ENCODE measurements at places on chromosomes 4 and X.

GRCh38 chr4:127139788-127140286 is 492.9 kb upstream of the INTU start:
- H3K4me3 ChIP-seq: no peak overlapping the region
- H3K4me1 ChIP-seq: no peaks in the 10 kb centered on the region
- no peak for DNase-seq
- no peak overlapping the region for H3K27ac ChIP-seq
- no peaks in the 10 kb centered on the region for H3K36me3 ChIP-seq

DNA sequence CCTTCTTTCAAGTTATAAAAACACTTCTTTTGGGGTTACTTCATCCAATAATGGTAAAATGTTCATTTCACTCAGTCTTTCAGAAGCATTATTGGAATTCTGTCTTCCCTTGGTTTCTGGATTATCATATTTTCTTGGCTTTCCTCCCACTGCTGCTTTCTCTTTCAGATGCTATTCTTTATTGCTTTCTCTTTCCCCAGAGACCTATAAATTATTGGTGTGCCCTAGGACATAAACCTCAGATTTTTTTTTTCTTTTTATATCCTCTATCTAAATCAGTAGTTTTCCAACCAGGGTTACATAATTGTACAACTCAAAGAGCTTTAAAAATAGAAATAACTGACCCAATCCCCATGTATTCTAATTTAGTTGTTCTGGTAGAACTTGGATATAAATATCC is 1005.5 kb downstream of the ARAP2 start:
- no peak overlapping the region for H3K4me3 ChIP-seq
- DNase-seq: no peak
- H3K27me3 ChIP-seq: no peaks in the 10 kb centered on the region

- H3K4me1 ChIP-seq: no peaks in the 10 kb centered on the region
- H3K4me3 ChIP-seq: no peak overlapping the region
- no peaks in the 10 kb centered on the region for H3K36me3 ChIP-seq
- no peaks in the 10 kb centered on the region for H3K27me3 ChIP-seq
- DNase-seq: no peak
Measured at GRCh38 chr4:52979821-52980590, 117.9 kb downstream of the RASL11B start.

- no peaks in the 10 kb centered on the region for H3K36me3 ChIP-seq
- no peaks in the 10 kb centered on the region for H3K27me3 ChIP-seq
- H3K4me3 ChIP-seq: no peak overlapping the region
Measured at GRCh38 chr4:26884026-26884425, 23.4 kb downstream of the STIM2 start.

GRCh38 chr4:182265881-182266280 is 22.7 kb downstream of the TENM3 start:
- no peaks in the 10 kb centered on the region for H3K4me1 ChIP-seq
- no peaks in the 10 kb centered on the region for H3K36me3 ChIP-seq
- H3K27me3 ChIP-seq: no peaks in the 10 kb centered on the region

DNA sequence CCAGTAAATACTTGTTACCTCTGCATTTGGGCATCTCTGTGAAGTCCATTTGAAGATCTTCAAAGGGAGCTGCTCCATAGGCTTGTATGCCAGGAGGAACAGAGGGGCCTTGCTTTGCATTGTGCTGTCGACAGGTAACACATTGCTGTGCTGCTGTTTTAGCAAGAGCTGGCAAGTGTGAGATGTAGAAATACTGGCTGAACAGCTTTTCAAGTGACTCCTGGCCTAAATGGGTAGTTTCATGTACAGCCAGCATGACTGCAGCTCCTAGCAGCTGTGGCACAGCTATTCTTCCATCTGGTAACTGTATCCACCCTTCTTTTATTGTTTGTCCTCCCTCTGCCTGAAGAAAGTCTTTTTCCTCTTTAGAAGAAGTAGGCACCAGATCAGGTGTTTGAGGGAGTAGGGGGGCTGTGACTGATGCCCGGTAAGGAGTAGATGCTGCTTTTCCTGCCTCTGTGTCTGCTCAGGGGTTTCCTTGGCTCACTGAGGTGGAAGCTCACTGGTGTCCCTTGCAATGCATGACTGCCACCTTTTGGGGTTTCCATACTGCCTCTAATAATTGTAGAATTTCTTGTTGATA is 965.3 kb downstream of the CCSER1 start:
- no peaks in the 10 kb centered on the region for H3K27me3 ChIP-seq
- H3K4me1 ChIP-seq: no peaks in the 10 kb centered on the region
- no peak for DNase-seq
- no peaks in the 10 kb centered on the region for H3K36me3 ChIP-seq

GRCh38 chrX:119753639-119754257 is 4.6 kb upstream of the SOWAHD start:
- no peaks in the 10 kb centered on the region for H3K36me3 ChIP-seq
- H3K4me3 ChIP-seq: no peak overlapping the region
- H3K27me3 ChIP-seq: no peaks in the 10 kb centered on the region
- no peaks in the 10 kb centered on the region for H3K4me1 ChIP-seq
- no peak for DNase-seq

GRCh38 chr4:102764901-102765300 is 4.1 kb upstream of the MANBA start:
- no peaks in the 10 kb centered on the region for H3K36me3 ChIP-seq
- H3K27ac ChIP-seq: no peak overlapping the region
- H3K4me1 ChIP-seq: no peaks in the 10 kb centered on the region
- no peak for DNase-seq
- H3K4me3 ChIP-seq: no peak overlapping the region

- H3K27me3 ChIP-seq: no peaks in the 10 kb centered on the region
- H3K4me3 ChIP-seq: no peak overlapping the region
- DNase-seq: no peak
- H3K27ac ChIP-seq: no peak overlapping the region
- no peaks in the 10 kb centered on the region for H3K4me1 ChIP-seq
Measured at GRCh38 chrX:55142206-55142918, 53.5 kb downstream of the PAGE2 start.

- no peaks in the 10 kb centered on the region for H3K4me1 ChIP-seq
- no peak overlapping the region for H3K4me3 ChIP-seq
- no peaks in the 10 kb centered on the region for H3K27me3 ChIP-seq
Measured at GRCh38 chr4:81257021-81257420, 42.0 kb upstream of the PRKG2 start.

DNA sequence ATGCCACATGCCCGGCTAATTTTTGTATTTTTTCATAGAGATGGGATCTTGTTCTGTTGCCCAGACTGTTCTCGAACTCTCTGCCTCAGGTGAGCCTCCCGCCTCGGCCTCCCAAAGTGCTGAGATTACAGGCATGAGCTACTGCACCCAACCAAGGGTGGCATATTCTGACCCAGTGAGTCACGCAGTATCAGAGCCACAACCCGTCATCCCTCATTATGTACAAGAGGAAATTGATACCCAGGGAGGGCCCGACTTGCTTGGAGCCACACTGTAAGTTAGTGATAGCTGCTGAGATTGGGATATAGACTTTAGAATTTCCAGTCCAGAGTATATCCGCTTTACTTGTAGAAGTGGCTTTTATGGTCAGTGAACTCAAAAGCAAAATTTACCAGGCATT is 14.6 kb downstream of the CCKAR start:
- H3K27me3 ChIP-seq: no peaks in the 10 kb centered on the region
- no peak overlapping the region for H3K4me3 ChIP-seq
- H3K4me1 ChIP-seq: no peaks in the 10 kb centered on the region
- no peak overlapping the region for H3K27ac ChIP-seq
- no peak for DNase-seq

DNA sequence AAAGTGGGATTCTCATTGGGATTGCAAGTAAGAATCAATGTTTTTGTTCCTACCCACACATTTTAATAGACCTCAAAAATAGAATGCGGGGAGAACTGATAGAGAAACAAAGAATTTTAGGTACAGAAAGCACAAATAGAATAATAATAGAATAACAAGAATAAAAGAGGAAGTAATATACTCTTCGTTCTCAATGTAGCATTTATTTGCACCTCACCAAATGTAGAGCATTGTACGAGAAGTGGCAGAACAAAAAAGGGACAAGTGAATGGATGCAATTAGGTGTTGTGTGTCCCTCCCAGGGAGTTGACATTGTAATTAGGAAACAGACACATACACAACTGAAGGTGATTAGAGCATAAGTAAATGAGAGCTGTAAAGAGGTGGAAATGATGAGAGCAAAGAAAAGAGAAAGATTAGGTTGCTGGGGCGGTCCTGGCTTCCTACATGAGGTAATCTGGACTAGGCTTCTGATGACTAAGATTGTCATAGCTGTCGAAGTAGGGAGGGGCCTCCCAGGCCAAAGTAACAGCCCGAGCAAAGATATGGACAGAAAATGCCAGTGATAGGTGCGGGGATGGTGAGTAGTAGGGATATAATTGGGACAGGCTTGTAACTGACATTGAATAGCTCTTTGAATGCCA is 10.4 kb downstream of the RAB9A start:
- peak overlapping the region; percentile 10 for H3K27ac ChIP-seq
- no peaks in the 10 kb centered on the region for H3K36me3 ChIP-seq
- H3K27me3 ChIP-seq: peaks cover 40% of the 10 kb centered on the region
- H3K4me3 ChIP-seq: no peak overlapping the region

DNA sequence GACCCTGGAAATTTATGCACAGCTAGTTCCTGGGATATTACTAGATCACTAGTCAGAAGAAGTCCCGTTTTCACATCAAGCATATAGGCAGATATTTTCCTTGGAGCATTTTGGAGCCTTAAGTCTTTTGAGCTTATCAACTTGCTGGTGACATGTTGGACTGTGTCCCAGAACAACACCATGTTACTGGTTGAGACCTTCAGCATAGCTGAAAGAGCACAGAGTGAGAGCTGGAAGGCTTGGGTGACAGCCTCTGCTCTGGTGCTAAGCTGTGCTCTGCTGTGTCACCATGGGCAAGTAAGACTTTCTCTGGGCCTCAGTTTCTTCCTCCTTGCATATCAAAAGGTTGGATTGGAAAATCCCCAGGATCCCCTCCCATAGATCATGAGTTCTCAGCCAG is 116.6 kb upstream of the FRMPD4 start:
- H3K27me3 ChIP-seq: no peaks in the 10 kb centered on the region
- H3K36me3 ChIP-seq: no peaks in the 10 kb centered on the region
- no peak overlapping the region for H3K4me3 ChIP-seq
- H3K27ac ChIP-seq: no peak overlapping the region
- DNase-seq: no peak

- H3K27ac ChIP-seq: no peak overlapping the region
- H3K27me3 ChIP-seq: peaks cover 10% of the 10 kb centered on the region
- H3K36me3 ChIP-seq: no peaks in the 10 kb centered on the region
- H3K4me1 ChIP-seq: no peaks in the 10 kb centered on the region
- no peak for DNase-seq
Measured at GRCh38 chrX:43016021-43016420, 238.1 kb upstream of the PPP1R2C start.

- no peaks in the 10 kb centered on the region for H3K27me3 ChIP-seq
- no peak for DNase-seq
- no peaks in the 10 kb centered on the region for H3K4me1 ChIP-seq
Measured at GRCh38 chr4:171629182-171629581, 184.0 kb upstream of the GALNTL6 start.

GRCh38 chrX:139831675-139832456 is 101.0 kb downstream of the ATP11C start:
- no peaks in the 10 kb centered on the region for H3K36me3 ChIP-seq
- no peaks in the 10 kb centered on the region for H3K4me1 ChIP-seq
- H3K27ac ChIP-seq: no peak overlapping the region
- peaks cover 12% of the 10 kb centered on the region for H3K27me3 ChIP-seq
- no peak for DNase-seq

DNA sequence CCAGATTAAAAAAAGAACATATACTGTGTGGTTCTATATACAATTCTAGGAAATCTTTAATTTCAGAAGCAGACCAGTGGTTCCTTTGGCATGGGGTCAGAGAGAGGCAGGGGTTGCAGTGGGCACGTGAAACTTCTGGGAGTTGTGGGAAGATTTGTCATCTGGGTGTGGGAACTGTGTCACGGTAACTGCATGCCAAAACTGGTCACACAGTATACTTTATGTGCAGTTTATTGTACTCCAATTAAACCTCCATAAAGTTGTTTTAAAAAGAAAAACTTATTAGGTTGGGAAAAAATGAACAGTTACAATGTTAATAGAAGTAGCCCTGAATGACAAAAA is 26.7 kb upstream of the STS start:
- no peak for DNase-seq
- H3K4me1 ChIP-seq: no peaks in the 10 kb centered on the region
- H3K27me3 ChIP-seq: no peaks in the 10 kb centered on the region
- H3K27ac ChIP-seq: no peak overlapping the region
- H3K4me3 ChIP-seq: no peak overlapping the region

GRCh38 chrX:7146020-7146702 is 1.4 kb upstream of the STS start:
- H3K4me3 ChIP-seq: no peak overlapping the region
- H3K27ac ChIP-seq: no peak overlapping the region
- no peak for DNase-seq
- no peaks in the 10 kb centered on the region for H3K36me3 ChIP-seq
- no peaks in the 10 kb centered on the region for H3K27me3 ChIP-seq
- no peaks in the 10 kb centered on the region for H3K4me1 ChIP-seq

DNA sequence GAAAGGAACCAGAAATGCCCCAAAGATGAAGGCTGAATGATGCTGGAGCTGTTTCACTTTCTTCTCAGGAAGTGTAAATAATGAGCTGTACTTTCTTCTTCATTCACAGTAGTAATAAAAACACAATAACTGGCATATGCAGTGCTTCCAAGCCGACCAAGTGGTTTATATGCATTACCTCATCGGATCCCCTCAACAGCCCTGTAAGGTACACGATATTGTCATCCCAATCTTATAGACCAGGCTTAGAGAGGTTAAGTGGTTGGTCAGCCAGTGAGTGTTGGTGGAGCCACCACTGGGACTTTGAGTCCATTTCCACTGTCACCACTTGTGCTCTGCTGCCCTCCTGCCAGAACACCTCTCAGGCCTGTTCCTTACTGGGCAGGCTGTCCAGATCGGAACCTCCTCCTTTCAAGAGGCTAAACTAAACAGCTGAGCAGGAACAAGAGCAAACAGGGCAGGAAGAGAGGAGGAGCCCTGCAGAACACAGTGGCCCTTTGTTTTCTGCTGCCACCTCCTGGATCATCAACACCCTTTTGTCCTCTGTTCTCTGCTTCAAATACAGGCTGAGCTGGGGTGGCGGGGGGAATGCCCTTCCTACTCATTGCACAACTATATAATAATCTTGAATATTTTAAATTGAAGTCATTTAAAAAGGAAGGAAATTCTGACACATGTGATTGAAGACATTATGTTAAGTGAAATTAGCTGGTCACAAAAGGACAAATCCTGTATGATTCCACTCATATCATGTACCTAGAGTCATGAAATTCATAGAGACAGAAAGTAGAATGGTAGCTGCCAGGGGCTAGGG is 112.5 kb upstream of the ATP6AP2 start:
- peak overlapping the region; percentile 76 for H3K27ac ChIP-seq
- peaks cover 35% of the 10 kb centered on the region for H3K27me3 ChIP-seq
- no peaks in the 10 kb centered on the region for H3K4me1 ChIP-seq
- no peaks in the 10 kb centered on the region for H3K36me3 ChIP-seq

Measured in breast epithelium (tissue), 4 donors.